ENCODE measurements at places on chromosomes 1 and 21.

DNA sequence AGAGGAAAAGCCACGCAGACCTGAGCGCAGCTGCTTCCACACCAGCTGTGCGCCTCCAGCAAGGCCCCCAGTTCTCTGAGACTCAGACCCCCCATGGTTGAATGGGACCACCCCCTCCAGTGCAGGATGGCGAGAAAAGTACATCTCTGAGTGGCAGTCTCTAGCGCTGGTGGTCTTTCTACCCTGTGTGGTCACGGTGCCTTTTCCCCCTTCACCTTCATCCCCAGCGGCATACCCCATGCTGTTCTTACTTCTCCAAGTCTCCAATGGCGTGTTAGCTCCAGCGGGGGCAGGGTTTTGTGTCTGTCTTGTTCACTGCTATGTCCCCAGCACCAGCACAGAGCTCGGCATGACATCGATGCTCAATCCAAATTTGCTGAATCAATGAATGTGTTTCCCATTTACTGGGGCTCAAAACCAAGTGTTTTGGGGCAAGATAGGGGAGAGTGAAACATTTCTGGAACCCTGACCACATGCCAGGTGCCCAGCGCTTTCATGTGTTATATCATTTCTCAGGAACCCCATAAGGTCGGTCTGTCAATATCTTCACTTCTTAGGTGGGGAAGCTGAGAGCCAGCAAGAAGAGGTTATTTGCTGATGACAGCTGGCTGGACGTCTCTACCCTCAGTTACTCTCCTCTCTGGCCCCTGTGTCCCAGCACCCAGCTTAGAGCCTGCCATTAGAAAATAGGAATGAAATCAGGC is 959 bp upstream of the SDC3 start:
- no peak for DNase-seq

DNA sequence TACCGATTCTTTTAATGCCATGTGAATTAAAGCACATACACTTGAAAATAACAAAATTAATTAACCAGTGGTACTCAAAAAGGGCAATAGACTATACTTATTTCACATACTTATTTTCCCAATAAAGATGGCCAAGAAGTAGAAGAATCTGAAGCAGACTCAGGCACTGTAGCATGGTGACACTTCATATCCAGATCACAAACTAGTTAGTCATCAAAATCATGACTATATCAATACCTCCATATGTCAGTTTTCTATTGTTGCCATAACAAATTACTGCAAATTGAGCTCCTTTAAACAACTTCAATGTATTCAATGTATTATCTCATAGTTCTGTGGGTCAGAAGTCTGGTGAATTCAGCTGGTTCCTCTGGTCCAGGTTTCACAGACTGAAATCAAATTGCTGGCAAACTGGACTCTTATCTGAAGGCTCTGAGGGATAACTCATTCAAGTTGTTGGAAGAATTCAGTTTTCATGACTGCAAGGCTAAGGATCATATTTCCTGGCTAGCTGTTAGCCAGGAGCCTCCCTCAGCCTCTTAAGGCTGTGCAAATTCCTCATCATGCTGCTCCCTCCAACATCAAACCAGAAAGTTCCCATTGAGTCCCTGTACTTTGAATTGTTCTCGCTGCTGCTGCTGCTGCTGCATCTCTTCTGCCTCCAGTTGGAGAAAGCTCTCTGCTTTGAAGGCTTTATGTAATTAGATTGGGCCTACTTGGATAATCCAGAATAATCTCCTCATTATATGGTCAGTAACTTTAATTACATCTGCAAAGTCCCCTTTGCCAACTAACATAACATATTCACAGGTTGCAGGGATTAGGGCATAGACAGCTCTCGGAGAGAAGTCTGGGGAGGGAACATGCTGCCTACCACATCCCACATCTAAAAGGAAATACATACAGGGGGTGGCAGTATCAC is 91.5 kb downstream of the MRPL39 start:
- no peak for DNase-seq

GRCh38 chr1:14363707-14364413 is 234.6 kb upstream of the KAZN start:
- no peak for DNase-seq

DNA sequence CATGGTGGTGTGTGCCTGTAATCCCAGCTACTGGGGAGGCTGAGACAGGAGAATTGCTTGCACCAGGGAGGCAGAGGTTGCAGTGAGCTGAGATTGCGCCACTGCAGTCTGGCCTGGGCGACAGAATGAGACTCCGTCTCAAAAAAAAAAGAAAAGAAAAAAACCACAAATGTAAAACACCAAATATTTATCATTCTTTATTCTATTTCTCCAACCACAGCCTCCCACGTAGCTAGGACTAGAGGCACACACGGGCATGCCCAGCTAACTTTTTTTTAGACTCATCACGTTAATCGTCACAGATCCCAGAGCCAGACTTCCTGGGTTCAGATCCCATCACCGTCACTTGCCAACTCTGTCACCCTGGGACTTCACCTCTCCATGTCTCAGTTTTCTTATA is 13.5 kb downstream of the DNAJC16 start:
- peak; percentile 83 for DNase-seq

- no peak for DNase-seq
Observed at GRCh38 chr1:177282976-177283375, 112.2 kb downstream of the BRINP2 start.

DNA sequence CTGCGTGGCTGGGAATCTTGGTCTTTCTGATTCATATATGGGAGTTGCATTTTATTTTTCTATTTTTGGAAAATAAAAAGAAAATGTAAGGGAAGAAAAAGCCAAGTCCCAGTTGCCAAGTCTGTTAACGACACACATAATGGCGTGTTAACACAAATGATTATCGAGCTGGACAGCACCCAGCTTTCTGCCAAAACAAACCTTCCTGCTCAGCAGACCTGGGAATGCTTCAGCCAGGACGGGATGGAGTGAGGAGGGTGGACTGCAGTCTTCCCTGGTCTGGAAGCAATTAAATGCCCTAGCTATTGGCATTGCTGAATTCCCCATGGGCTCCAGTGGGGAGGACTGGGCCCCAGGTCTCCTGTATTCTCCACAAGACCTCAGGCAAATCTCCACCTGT is 184.2 kb upstream of the USP24 start:
- DNase-seq: no peak

DNA sequence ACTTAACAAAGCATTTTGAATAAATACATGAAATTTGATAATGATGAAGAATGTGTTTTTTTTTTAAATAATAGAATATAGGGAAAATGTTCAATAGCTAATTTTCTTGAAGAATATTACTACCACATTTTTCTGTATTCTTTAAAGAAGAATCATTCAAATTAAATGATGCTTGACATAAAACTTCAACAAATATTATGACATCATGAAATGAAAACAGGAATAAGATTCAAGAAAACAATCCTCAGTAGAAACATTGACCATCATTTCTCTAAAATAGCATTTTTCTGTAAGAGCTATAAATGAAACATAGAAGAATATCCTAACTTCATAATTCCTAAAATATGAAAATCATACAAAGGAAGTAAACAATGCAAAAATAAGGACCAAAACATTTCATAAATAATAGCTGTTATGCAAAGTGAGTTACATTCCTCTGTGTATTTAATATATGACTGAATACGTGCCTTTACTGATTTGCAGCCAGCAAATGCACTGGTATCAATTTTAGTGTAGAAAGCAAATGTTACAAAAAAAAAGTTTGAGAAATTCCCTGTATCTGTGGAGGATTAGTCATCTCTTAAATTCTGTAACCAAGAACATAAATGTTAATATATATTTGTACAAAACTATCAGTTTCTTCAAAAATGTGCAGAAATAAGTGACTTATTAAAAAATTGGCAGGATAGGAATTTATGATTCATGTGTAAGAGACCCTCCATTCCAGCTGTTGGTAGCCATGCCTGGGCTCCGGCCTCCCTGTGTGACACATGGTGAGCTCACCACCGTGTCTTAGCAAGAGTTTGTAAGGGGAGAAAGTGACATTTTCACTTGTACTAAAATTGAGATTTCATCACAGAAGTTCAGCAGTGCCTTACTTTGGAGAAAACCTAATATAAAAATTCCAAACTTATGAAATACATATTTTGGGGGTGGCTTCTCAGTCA is 15.0 kb upstream of the PTPN14 start:
- no peak for DNase-seq

- DNase-seq: no peak
Observed at GRCh38 chr1:145758575-145758974, 39.3 kb downstream of the CD160 start.

- no peak for DNase-seq
Observed at GRCh38 chr1:52532731-52533327, 20.1 kb downstream of the TUT4 start.

DNA sequence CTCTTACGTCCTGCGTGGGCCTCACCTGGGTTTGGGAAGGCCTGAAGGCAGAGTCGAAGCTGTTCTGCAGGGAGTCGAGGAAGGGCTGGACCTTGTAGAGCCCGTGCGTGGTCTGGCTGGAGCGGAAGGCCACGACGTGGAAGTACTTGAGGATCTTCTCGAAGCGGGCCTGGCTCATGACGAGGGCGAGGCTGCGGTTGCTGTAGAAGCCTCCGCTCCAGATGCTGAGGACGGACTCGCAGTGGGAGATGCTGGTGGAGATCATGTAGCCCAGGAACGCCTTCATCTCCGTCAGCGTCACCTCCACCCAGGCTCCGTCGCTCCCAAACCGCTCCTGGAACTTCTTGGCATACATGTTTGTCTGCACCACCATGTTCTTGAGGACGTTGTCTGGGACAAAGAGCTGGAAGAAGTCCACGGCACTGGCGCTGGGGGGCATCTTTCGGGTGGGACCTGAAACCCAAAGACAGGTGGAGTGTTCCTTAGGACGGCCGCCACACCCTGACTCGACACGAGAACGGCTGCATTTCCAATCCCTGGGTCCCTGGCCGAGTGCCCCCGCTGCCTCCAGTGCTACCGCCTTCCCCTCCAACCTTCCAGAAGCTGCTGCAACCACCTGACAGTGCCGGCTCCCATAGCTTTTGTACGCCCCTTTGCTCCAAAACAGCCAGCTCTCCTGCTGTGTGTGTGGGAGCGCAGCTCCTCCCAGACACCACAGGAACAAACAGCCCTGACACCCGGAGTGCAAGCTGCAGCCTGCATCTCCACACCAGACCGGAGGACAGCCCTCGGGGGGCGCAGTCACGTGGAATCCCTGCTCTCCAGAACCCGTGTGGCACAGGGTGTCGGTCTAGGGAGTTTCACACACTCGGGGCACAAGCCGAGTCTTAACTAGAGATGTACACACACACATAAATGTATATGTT is 69.0 kb downstream of the PGBD5 start:
- DNase-seq: no peak

- DNase-seq: no peak
Observed at GRCh38 chr1:40987439-40988276, 8.2 kb downstream of the CTPS1 start.

GRCh38 chr1:185769136-185769535 is 34.9 kb downstream of the HMCN1 start:
- no peak for DNase-seq

DNA sequence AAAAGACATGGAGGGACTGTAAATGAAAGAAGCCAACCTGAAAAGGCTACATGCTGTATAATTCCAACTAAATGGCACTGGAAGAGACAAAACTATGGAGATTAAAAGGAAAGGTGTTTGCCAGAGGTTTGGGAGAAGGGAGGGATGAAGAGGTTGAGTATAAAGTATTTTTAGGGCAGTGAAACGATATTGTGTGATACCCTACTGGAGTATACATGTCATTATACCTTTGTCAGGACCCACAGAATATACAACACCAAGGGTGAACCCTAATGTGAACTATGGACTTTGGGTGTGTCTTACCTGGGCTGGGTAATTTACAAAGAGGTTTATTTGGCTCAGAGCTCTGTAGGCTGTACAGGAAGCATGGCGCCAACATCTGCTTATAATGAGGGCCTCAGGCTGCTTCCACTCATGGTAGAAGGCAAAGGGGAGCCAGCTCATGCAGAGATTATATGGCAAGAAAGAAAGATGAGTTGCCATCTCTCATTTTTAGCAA is 73.4 kb downstream of the CD2 start:
- no peak for DNase-seq

DNA sequence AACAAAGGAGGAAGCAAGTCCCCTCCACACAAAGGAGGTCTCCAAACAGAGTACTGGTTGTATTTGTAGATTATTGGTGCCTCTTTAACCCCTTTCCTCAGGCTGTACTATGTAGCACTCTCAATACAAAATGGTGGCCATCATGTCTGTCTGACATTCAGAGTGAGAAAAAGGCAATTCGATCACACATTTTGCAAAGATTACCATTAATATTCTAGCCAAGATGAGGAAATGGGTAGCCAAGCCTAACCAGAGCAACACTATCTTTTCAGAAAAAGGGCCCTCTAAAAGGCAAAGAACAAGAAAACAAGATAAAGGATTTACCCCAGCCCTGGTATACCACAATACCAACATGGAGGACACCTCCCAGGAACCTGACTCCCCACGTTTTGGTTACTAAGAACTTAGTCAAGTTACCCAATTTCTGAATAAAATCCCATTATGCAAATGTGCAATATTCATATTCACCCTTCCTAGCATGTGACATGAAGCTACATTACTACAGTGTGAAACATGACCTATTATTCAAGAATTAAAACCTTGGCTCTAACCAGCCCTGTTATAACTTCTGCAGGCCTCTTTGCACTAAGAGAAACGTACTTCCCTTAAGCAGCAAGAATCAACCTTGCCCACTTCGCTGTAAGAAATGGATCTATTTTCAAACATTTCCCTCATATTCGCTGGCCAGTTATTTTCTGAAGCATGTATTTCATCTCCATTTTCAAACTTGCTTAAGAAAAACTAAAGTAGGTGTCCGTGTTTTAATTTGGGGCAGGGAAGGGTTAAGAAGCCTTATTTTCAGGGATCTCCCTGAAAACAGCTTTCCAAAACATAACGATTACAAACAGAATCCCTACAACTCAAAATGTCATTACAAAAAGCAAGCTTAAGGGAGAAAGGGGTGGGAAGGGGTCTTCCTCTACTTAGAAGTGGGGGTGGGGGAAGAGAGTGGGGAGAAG is 2.1 kb downstream of the KDM5B start:
- DNase-seq: peak; percentile 21

DNA sequence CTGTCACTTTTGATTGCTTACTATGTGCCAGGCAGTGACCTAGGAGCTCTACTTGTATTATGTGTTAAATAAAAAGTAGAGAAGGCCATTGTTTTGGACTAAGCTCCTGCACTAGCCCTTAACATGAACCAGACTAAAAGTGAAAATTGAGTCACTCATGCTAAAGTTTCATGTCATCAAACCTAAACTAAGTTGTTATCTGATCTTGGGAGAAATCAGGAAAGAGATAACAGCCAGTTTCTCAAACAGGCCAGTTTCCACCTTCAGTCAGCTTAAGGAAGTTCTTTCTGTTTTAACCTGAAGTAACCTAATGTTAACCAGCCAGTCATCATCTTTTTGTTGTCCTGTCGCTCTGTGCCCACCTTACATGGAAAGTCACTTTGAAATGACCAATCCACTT is 102.1 kb upstream of the MARK1 start:
- DNase-seq: no peak

- DNase-seq: peak; percentile 33
Observed at GRCh38 chr1:19734056-19734455, 65.7 kb downstream of the TMCO4 start.
